ENCODE measurements at places on chromosomes 1 and 21.

GRCh38 chr1:168634951-168635532 is 58.6 kb downstream of the XCL1 start:
- no peak for DNase-seq

DNA sequence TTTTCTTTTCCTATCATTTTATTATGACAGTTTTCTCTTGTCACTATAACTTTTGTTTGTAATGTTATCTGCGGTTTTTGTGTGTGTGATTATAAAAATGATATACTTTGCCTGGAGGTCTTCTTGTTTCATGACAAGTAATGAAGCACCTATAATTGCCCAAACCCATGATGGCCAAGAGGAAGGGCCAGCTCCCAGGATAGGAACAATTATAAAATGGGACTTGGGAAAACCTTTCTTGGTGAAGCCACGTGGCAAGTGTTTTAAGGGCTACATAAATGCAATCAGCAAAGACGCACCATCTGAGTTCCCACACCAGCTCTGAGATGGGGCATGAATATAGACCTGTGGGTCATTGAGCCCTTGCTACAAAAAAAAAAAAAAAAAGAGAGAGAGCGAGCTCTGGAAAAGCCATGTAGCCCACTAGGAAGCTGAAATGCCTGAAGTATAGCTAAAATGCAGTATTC is 462.6 kb upstream of the RUNX1 start:
- DNase-seq = no peak

DNA sequence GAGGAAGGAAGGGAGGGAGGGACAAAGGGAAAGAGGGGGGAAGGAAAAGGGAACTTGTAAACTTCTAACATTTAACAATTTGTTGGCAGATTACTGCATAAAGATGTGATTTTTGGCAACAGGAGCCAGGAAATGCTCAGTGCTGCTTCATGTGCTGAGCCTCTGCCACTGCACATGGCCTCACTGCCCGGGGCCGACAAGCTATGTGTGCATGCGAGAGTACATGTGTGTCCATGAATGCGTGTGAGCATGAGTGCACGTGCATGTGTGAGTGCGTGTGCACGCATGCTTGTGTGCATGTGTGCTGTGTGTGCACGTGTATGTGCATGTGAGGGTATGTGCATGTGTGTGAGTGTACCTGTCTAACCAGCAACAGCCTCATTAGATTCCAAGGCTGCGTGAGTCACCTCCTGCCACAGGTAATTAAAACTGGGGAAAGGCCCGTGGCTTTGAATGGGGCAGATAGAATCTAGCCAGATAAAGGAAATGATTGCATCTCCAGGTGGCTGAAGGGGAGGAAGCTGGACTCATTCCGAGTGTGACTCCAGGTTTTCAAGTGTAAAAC is 41.4 kb upstream of the TSPEAR start:
- no peak for DNase-seq

DNA sequence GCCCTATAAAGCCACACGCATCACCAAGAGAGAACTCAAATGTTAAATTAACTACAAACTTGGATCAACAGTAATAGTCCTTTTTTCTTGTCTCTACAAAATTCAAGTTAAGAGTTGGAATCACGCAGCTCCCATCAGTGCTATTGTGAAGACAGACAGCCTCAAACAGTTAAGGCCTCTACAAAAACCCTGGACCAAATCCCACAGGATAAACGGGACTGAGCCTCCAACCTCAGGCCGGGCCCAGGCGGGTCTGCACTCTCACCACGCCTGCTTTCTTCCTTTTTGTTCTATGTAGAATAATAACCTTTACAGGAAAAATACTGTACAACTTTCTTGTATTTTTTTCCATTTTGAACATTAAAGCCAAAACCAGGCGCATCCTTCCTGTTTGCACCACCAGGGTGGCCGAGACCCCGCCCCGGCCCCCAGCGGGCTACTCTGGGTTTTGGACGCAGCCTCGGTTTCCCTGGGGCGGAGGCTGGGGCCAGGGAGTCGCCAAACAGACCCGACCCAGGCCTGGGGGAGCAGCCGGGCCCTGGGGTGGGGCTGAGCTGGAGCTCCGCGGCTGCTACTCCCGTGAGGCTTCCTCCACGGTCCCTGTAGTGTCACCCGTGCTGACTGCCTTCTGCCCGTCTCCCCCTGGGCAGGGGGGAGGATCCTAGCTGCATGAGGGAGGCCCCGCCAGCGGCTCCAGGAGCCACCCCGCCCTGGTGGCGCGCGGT is 158.4 kb downstream of the CASZ1 start:
- DNase-seq = no peak

- no peak for DNase-seq
These were observed 25.9 kb downstream of the DNM3 start for GRCh38 chr1:171867236-171867635.

All from B cell (primary cell).